ENCODE measurements at places on chromosomes 16 and 17.
A peak's percentile ranks its signal among the peaks of the same experiment; 100 is the strongest.

DNA sequence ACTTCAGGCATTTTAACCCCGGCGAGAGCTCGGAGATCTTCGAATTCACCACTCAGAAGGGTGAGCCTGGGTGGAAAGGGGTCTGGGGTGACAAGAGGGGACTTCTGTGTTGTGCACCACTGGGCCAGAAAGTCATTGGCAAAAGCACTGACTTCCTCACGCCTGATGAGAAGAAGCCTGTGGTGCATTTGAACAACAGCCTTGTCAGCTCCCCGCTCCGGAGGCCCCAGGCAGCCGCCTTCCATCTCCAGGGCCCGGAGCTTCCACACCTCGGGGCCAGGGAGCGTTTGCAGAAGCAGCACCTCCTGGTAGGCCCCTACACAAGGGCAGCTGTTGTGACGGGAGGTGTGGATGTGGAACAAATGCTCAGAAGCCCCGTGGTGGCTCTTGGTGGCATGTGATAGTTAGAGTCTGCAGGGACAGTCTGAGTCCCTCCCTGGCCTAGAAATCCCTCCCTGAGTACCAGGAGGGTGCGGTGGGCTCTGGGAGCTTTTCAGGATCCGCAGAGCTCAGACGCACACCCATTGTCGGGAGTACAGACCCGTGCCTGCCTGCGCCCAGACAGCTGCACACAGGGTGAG is 9.7 kb downstream of the CACNG1 start:
- DNase-seq, result no peak

- DNase-seq, result no peak
Observed at GRCh38 chr17:44848961-44849489, 1.3 kb downstream of the HIGD1B start.

- no peak for DNase-seq
Observed at GRCh38 chr17:38891441-38891840, 21.6 kb downstream of the LASP1 start.

DNA sequence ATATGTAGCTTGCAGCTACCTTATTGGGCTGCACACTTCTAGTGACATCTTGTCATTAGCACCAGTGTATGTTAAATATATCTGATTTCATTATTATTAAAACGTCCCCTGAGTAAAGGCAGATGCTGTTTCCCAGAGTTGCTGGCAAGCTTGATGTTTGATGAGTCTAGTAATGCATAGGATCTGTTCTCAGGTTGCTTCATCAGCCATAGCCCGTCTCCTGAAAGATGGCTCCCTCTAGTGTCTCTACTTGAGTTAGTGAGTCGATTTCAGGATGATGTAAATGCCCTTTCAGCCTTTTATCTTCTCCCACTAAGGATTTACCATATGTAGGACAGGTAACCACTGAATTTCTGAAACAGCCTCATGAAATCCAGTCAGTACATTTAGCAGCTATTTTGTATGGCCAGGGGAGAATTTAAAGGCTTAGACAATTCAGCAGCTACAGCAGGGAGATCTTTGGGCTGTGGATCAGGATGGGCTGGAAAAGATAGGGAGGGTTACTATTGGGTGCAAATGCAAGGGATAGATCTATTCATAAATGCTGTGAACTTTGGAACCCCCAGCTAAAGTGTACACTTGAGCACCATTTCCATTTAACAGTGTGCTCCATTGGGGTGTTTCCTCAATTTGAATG is 376.3 kb downstream of the CNTNAP4 start:
- DNase-seq, result peak; percentile 26

- DNase-seq, result no peak
Observed at GRCh38 chr17:47762728-47763127, 29.7 kb downstream of the TBX21 start.

GRCh38 chr17:56678249-56679114 is 85.0 kb downstream of the NOG start:
- no peak for DNase-seq
